RCC 7860 (cell line): ENCODE measurements at places on chromosomes 16 and 17.
A peak's percentile ranks its signal among the peaks of the same experiment; 100 is the strongest.

DNA sequence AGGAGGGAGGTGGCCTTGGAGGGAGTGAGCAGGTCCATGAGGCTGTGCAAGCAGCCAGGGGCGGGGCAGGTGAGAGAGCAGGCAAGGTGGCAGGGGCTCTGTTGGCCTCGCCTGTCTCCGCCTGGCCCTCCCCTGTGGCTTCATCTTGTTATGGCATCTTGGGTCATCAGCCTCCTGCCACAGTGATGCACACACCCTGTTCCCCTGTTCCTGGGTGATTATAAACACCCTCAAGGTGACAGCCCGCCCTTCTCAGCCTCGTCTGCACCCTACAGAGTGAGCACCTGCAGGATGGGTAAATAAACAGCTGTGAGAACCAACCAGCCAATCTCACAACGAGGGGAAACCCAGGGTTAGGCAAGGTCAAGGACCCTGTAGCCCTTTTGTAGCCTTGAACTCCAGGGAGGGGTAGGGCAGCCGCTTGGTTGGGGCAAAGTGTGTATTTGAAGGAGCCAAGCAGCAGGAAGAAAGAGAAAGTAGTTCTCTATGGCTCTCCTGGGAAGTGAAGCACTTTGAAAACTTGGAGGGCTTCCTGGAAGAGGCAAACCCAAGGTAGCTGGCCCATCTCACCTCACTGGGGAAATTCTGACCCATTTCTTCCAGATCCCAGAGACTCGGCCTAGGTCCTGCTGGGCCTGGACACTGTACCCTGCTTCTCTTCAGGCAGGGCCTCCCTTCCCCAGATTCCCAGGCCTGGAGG lies 60.6 kb downstream of the NT5M start:
- DNase-seq = no peak

- no peak for DNase-seq
These were observed 184.1 kb upstream of the ZFHX3 start for GRCh38 chr16:73231944-73232554.

DNA sequence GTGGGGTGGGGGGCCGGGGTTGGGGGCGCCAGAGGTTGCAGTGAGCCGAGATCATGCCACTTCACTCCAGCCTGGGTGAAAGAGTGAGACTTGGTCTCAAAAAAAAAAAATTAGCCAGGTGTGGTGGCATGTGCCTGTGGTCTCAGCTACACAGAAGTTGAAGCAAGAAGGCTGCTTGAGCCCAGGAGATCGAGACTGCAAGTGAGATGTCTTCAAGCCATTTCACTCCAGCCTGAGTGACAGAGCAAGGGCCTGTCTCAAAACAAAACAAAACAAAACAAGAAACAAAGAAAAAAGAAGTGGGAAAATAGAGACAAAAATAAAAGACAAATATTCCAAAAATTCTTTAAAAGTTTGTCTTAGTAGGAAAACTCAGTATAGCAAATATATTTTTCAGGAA lies 135.1 kb upstream of the CORO6 start:
- DNase-seq = no peak

- DNase-seq = no peak
These were observed 186.8 kb downstream of the COPRS start for GRCh38 chr17:31672161-31672819.

- DNase-seq = peak; percentile 14
These were observed 35.6 kb downstream of the RPA1 start for GRCh38 chr17:1865252-1866037.

DNA sequence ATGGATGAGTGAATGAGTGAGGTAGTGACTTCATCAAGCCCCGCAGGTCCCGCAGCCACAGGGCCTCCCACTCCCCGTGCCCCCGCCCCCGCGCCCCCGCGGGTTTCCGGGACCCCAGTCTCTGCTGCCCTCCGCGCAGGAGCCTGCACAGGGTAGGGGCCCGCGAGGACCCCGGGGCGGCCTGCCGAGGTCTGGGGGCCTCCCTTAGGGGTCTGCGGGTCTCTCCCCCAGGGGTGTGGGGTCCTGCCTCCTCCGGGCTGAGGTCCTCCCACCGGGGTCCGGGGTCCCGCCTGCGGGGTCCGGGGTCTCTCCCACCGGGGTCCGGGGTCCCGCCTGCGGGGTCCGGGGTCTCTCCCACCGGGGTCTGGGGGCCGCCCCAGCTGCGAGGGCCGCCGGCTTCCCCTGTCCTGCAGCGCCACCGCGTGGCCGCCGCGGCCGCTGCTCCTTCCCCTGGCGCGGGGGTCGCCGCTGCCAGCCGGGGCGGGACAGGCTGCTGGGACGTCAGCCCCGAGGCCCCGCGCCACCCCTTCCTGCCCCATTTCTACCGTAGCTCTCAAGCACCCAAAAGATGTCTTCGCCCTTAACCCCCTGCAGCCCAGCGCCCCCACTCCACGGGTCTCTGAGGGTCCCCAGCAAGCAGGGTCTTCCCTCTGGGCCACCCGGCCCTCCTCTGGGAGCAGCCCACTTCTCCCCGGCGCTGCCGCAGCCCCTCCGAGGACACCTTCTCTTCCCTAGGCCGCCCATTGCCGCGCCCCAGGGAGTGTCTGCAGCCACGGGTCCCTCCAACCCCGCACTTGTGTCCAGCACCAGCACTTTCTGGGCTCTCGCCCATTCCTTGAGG lies 10.4 kb upstream of the CHMP6 start:
- no peak for DNase-seq

DNA sequence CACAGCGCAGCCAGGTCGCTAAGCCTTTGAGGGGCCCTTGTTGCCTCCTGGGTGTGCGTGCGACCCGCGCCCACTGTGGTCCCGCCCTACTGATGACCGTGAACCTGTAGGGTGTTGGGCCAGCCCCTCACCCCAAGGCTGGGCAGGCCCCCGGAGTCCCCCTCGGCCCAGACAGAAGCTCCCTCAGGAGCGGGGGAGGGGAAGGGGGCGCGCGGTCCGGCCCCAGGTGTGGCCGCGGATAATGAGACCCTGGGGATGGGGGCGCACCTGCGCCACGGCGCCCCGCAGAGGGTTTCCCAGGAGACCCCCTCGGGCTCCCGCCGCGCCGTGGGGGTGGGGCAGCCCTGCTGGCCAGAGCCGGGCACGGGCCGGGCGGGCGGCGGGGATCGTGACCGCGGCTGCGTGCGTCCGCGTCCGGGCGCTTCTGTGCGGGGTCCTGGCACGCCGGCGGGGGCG lies 358 bp upstream of the ARHGDIG start:
- DNase-seq = no peak

DNA sequence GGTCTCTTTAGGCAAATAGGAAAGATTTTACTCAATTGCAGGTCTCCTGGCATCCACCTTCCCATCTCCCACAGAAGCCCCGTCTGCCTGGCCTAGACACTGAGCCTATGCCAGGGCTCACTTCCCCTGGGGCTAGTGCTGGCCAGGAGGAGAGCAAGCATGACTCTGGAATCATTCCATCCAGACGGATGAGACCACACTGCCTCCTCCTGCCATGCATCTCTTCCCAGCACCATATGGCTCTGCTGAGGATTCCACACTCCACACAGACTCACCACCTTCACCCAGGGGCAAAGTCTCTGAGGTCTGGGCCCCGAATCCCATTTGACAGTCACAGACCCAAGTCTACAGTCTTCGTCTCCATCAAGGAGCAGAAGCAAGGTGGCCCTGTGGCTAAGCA lies 346.5 kb downstream of the C16orf95 start:
- DNase-seq = no peak

DNA sequence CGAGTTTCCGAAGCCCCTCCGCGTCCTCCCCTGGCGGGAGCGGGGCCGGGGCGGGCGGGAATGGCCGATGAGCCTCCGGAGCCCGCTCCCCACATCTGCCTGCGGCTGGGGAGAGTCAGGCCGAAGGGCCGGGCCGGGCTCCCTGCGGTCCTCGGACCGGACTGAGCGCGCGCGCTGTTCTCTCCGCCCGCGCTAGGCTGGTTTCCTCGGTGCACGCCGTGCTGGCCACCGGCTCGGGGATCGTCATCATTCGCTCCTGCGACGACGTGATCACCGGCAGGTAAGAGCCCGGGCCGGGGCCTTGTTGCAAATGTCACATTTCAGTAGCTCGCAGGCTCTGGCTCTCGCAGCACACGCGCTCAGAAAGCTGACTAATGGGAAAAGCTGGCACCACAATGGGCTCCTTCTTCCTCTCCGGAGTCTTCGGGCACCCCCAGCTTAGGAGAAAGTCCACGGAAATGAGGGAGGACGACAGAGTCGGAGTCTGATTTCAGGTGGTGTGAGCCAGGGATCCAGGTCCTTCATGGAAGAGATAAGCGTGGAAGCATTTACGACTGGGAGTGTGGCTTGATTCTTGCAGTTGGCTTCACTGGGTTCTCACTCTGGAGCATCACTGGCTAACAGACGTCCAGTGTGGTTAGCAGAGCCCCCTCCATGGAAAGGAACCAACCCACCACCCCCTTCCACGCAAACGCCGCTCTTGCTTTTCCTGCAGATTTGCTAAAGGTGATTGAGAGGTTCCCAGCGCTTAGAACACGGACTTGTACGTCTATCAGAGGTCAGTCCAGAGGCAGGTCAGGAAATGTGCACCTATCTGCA lies 715 bp downstream of the TLCD3A start:
- DNase-seq = peak; percentile 25

GRCh38 chr17:58242171-58242784 lies 3.9 kb downstream of the LPO start:
- DNase-seq = no peak

- DNase-seq = no peak
These were observed 19.1 kb downstream of the NOD2 start for GRCh38 chr16:50712560-50712898.

- no peak for DNase-seq
These were observed 7.0 kb downstream of the TMC8 start for GRCh38 chr17:78137392-78138203.

GRCh38 chr16:89248196-89248982 lies 30.9 kb downstream of the ZNF778 start:
- DNase-seq = no peak

GRCh38 chr16:86834451-86835035 lies 256.2 kb downstream of the FOXL1 start:
- DNase-seq = peak; percentile 4

DNA sequence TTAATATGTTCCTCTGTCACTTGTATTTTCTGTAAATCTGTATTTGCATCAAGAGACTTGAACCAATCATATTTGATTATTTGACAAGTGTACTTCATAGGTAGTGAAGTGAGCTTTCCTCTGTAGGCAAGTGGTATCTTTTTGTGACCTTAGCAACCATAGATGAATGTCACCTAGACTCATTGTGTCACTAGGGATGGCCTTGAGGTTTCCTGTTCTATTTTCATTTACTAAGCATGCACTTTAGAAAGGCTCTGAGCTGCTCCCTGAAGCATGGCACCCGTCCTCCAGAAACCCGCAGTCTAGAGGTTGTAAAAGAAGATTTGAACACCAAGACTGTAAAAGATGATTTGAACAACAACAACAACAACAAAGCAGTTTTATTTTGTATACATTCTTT lies 151.7 kb downstream of the PRKCB start:
- no peak for DNase-seq

- DNase-seq = no peak
These were observed 147.7 kb downstream of the ABCC12 start for GRCh38 chr16:48008011-48008525.

DNA sequence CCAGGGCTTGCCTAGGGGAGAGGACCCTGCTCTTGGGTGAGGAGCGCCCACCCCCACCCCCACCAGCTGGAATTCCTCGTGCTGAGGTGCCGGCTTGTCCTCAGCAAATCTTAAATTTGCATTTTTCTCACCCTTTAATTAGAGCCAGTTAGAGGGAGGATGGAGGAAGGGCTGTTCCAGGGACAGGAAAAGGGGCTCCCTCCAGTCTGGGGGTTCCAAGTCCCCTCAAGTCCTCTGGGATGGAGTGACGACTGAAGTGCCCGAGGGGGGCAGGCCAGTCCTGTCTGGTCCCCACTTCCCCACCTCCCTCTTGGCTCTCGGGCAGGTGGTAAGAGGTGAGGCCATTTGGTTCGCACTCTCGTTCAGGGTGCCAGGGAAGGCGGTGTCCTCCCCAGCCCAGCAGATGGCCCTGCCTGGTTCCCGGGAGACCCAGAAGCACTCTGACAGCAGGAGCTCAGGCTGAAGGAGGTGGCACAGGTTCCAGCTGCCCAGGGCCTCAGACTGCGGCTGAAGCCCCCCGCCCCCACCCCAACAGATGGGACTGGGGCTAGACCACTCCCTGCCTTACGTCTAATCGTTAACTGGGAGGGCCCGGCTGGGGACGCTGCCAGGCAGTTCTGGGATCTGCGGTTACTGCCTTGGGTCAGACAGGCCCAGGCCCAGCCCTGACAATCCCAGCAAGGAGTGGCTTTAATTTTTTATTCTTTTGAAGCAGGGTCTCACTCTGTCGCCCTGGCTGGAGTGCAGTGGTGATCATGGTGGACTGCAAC lies 2.2 kb downstream of the RAB26 start:
- peak; percentile 67 for DNase-seq

DNA sequence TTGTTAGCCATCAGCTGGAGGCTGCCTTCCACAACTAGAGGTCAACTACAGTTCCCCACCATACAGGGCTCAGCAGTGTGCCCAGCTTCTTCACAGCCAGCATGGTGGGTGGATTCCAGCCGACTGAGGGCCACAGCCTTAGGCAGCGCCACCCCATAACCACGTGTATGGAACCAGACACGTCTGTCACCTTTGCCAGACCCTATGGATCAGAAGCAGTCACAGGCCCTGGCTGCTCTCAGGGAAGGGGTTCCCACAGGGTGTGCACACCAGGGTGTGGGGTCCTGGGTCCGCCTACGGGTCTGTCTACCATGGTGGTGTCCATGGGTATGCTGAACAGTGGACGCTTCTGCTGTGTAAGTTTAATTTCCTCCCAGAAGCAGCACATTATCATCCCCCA lies 265.0 kb upstream of the FOXF1 start:
- DNase-seq = no peak

DNA sequence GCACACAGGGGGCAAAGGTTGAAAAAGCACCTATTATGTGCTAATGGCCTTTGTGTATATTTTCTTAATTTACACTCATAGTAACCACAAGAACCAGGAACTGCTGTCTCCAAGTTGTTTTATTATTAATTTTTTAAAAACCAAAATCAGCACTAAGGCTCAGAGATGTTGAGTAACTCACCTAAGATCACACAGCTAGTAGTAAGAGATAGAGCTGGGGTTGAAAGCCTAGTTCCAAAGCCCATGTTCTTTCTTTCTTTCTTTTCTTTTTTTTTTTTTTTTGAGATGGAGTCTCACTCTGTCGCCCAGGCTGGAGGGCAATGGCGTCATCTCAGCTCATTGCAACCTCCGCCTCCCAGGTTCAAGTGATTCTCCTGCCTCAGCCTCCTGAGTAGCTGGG lies 75.3 kb downstream of the SDK2 start:
- no peak for DNase-seq

- DNase-seq = no peak
These were observed 47.8 kb upstream of the GCSH start for GRCh38 chr16:81143921-81144471.

- no peak for DNase-seq
These were observed 140.2 kb upstream of the CDC42EP4 start for GRCh38 chr17:73452009-73452408.

DNA sequence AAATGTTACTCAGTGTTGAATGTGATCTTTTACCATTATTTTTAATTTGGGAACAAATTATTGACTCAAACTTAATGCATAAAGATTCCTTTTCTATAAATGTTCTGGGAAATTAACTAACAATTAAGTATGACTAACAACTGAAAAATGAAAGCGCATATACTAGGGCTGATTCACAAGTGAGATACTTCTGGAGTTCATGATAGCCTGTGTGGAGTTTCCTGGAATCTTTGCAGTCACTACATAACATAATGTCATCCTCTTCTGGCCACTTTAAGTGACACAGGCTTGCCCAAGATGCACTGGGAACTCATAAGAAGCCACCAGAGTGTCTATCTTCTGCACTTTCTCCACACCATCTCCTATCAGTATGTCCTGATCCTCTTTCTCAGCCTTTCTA lies 450.3 kb upstream of the CDH11 start:
- DNase-seq = peak; percentile 85
